HS-5 (cell line): ENCODE measurements at places on chromosomes 11 and 22.

- no peak for DNase-seq
Measured at GRCh38 chr22:19798891-19799293, 38.3 kb downstream of the TBX1 start.

- DNase-seq = no peak
Measured at GRCh38 chr11:90738799-90739198, 516.0 kb upstream of the CHORDC1 start.

DNA sequence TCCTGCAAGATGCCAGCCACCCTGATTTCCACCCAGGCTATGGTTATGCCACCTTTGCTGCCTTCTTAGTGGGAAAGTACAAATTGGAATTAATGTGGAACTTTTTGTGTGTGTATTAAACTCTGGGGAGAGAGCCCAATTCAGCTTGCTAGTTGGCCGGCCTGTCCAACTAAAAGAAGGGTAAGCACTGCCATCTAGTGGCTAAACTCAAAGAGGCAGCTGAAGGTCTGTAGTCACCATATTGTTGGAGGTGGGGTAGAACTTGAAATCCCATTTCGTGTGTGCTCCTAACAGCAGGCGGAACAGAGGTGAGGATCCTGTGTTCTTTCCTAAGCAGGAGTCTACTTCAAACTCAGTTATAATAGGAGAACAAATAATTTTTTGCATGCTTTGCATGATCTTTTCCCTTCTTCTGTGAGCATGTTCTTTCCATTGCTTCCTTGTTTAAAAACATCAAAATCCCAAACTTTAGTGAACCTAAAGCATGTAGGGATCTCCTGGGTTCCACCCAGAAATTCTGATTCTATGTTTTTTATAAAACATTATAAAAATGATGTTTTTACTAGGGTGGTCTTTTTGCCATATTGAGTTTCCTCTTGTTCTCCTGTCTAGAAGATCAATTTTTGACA, 138.8 kb upstream of the SORL1-AS1 start:
- DNase-seq = peak; percentile 43

DNA sequence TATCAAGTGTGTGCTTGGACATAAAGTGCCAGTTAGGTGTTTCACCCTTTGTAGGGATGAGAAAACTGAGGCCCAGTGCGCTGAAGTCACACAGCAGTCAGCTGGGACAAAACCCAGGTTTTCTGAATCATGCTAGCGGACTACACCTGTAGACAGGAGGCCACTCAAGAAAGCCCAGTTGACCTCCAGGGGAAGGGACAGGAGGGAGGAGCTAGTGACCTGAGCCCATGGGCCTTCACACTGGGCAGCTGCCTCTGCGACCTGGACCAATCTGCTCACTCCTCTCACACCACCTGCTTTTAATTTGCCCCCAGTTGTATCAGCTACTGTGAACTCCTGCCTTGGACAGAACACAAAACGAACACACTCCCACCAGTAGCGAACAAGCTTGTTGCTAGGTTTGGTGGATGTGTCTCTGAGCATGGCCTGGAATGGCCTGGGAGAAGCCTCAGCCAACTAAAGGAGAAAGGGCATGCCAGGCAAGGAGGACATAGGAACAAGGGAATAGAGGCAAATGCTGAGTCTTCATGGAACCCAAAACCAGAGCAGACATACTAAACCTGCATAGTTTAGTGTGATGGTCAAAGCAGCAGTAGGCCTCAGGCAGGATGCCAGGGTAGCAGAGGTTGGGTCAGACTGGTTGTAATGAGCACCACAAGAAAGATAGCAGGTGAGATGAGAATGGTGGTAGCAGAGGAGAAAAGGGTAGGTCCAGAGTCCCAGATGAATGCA, 7.2 kb downstream of the LMO1 start:
- no peak for DNase-seq

GRCh38 chr11:17760102-17761029, 25.8 kb downstream of the KCNC1 start:
- DNase-seq = no peak

GRCh38 chr22:44665115-44665514, 36.9 kb upstream of the PRR5 start:
- no peak for DNase-seq

DNA sequence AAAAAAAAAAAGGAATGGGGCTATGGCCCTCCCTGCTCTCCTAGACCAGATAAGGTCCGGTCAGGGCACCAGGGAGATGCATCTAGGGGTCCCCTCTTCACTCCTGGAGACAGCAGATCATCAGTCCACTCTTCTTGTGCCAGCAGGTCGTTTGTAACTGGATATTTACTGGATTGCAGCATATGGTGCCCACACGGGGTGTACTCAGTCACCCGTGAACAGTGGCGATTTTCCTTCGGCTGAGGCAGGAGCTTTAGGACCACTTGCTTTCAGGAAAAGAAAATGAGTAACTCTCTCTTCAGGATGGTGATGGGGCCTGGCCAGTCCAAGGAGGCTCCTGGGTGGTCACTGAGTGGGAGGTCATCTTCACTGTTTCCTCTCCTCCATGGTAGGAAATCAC, 38.3 kb upstream of the RAB1B start:
- no peak for DNase-seq

DNA sequence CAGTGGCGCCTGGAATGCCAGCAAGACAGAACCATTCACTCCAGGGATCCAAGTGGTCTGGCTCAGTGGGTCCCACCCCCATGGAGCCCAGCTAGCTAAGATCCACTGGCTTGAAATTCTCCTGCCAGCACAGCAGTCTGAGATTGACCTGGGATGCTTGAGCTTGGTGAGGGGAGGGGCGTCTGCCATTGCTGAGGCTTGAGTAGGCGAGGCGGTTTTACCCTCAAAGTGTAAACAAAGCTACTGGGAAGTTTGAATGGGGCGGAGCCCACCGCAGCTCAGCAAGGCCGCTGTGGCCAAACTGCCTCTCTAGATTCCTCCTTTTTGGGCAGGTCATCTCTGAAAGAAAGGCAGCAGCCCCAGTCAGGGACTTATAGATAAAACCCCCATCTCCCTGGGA, 125.7 kb upstream of the DDI1 start:
- DNase-seq = no peak

DNA sequence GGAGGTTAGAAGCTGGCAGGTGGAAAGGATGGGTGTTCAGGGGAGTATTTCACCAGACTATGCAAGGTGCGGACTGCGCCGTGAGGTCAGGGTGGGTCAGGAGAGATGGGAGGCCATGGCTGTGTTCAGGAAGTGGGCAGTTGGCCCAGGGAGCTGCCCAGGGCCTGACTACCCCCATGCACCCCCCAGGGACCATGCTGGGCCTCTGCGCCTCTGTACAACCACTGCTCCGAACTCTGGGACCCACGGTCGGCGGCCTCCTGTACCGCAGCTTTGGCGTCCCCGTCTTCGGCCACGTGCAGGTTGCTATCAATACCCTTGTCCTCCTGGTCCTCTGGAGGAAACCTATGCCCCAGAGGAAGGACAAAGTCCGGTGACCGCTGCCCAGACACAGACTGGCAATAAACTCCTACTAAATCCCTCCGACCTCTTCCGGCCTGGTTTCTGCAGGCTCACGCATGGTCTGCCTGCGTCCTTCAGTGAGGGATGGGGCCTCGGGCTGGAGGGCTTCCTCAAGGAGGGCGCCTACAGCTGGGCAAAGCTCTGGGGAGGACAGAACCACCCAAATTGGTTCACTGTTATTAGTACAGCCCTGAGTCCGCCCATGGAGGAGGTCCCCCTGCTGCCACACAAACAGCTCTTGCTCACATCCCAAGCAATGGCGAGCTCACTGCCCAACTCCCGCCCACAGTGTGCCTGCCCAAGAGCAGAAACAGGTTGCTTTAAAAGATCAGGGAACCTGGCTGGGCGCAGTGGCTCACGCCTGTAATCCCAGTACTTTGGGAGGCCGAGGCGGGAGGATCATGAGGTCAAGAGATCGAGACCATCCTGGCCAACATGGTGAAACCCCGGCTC, 4.2 kb downstream of the PHLDA2 start:
- no peak for DNase-seq

DNA sequence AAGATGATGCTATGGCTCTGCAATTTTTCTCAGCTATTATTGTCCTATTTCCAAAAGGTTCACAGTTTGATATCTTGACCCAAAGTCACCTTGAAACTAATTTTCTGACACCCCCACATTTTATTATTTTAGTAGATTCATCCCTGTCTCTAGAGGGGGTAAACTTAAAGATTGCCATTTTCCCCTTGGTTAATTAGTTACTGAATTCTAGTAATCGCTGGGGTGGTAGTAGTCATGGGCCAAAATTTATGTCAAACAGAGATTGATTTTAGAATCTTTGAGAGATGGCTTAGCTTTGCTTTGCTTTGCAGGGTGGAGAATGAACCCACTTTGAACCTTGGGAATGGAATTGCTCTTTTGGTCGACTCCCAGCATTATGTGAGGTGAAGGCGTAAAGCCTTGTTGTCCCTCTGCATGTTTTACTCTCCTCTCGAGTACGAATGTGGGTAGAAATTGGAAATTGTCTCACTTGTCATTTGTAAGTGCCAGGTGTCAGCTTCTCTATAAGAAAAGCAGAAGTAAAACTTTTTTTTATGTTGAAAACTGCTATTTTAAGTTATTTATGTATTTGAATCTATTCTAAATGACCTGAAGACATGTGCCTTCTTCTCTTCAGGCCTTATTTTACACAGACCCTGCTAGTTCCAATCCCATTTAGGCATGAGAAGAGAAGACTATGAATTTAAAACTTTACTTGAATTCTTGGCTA, 42.4 kb upstream of the RCE1 start:
- DNase-seq = no peak

DNA sequence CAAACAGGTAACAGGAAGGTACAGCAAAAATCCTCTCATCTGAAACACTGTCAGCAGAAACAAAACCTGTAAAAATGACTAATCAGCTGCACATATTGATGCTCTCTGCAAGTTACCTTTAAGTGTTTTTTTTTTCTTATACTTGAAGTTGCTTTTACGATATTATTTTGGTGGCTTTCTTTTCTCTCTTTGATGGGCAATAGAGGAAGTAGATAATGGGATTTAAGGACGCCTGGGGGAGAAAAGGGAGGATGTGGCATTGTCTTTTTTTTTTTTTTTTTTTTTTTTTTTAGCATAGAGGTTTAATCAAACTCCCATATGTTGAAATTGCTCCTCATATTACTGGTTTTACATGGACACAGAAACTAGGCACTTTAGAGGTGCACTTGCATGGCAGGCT, 11.4 kb upstream of the ADSL start:
- no peak for DNase-seq

GRCh38 chr11:43868852-43869567, 11.6 kb upstream of the ALKBH3 start:
- peak; percentile 49 for DNase-seq

GRCh38 chr11:96014217-96014616, 90.3 kb upstream of the MTMR2 start:
- peak; percentile 19 for DNase-seq

- DNase-seq = no peak
Measured at GRCh38 chr11:19451609-19452008, 210.9 kb upstream of the E2F8 start.

GRCh38 chr11:14636119-14636518, 7.5 kb upstream of the PDE3B start:
- no peak for DNase-seq

DNA sequence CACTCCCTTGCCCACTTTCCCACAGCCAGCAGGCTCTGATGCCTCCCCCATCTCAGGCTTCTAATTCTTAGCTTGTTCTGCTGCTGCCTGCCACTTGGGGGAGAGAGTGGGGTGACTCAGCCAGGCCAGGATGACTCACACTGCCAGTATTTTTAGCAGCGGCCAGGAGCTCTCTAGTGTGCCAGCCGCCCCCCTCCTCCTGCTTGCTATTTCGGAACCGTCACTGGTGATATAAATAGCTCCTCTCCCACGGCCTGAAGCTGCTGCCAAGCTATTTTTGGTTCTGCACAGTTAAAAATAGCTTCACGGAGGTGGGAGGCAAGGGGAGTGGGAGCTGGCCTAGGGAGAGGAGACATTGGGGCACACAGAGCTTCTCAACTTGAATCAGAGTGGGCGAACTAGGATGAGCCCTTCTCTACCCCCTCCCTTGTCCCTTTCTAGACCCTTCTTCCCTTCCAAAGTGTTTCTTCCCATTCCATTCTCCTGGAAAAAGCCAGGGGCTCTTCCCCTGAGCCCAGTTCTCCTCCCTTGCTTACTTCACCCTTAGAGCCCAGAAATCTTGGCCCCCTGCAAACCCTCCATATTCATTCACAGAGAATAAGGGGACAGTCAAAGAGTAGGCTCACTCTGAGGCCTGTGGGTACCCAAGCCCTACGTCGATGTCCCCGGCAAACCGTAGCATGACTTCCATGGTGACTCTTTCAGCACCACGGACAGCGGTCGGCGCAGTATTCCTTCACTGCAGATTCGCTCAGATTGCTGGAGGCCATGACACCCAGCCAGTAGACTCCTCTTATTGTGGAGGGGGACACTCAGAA, 2.5 kb upstream of the NPAS4 start:
- DNase-seq = peak; percentile 73

GRCh38 chr22:43994416-43994815, 29.7 kb upstream of the PARVB start:
- DNase-seq = no peak

- DNase-seq = no peak
Measured at GRCh38 chr11:117278347-117278746, 12.8 kb upstream of the BACE1-AS start.

DNA sequence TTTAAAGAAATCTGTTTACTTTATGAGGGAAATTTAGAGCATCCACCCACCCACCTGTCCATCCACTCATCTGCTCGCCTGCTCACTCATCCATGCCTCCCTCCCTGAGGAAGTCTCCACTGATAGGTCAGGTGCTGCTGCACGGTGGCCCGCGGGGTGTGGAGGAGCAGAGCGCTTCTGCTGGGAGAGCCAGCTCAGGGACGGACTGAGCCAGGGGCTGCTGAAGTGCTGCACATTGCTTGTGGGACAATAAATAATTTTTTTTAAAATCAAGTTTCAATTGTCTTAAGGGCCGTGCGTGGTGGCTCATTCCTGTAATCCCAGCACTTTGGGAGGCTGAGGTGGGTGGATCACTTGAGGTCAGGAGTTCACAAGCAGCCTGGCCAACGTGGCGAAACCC, 148.9 kb downstream of the TBC1D22A start:
- no peak for DNase-seq

DNA sequence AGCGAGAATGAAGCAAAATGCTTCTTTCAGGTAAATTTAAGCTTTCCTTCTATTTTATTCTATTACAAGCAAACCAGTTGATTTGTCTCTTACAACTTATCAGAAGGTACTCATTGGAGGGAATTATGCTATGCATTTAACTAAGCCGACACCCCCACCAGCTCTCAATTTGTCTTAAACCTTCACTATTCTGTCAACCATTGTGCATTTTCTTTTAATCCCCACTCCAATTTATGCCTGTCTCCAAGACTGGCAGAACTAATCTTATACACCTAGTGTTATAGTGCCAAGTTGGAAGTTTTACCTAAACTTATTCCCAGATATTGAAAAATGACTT, 12.5 kb downstream of the TAF1D start:
- no peak for DNase-seq
